ENCODE measurements at places on chromosomes 5 and 9.

- no peak for ATAC-seq
Measured at GRCh38 chr5:119966028-119966427, 336.7 kb downstream of the FAM170A start.

DNA sequence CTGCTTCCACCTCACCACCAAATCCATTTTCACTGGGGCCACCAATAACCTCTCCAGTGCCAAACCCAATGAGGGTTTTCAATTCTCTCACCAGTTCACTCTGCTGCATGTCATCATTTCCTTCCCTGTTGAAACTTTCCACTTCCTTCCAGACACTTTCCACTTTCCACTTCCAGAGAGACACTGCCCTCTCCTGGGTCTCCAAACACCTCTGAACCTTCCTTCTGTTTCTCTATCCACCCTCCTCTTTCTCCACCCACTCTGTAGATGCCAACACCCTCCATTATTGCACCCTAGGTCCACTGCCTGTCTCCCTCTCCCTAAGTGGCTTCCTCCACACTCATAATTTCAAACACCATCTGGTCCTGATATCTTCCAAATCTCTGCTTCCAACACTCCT, 39.6 kb downstream of the PDE6A start:
- no peak for ATAC-seq

- no peak for ATAC-seq
Measured at GRCh38 chr9:119905724-119906123, 536.5 kb upstream of the BRINP1 start.

DNA sequence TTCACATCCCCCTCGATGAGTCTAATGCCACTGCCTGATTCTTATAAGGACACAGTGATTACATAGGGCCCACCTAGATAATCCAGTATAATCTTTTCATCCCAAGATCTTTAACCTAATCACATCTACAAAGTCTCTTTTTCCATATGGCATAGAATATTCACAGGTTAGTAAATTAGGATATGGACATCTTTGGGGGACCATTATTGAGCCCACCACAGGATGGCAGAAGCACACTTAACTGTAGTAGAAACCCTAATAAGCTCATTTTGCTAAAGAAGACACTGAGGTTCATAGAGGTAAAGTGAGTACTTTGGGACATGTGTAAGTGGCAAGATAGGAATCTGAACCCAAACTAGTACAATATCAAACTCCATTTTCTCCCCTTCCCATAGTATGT, 38.9 kb downstream of the ASTN2 start:
- ATAC-seq, result no peak

DNA sequence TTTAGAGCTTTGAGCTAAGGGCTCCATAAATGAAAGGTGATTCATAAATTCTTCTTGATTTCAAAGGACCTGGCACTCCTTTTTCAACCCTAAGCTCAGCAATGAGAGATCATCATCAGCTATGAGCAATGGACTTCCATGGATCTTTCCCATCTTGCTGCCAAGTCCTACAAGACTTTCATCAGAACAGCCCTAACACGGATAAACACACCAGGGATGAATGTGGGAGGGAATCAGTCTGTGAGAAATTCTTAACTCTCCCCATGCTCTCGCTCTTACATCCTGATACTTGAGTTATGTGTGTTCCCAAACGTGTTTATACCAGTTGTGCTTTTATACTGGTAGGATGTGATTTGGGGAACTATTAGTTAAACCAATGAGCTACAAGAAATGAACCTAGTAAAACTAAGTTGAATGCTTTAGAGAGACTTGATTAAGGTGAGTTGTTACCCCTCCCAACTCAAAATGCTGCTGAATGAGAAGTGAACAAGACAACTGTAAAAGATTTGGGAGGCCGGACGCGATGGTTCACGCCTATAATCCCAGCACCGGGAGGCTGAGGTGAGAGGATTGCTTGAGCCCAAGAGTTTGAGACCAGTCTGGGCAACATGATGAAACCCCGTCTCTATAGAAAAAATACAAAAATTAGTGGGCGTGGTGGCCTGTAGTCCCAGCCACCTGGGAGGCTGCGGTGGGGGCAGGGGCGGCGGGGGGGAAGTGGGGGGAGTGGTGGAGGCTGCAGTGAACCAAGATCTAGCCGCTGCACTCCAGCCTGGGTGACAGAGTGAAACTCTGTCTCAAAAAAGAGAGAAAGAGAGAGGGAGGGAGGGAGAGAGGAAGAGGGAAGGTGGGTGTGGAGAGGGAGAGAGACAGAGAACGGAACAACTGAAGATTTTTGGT, 5.2 kb upstream of the RPL26L1 start:
- no peak for ATAC-seq
